Glomerular endothelial cell (primary cell): ENCODE measurements at places on chromosomes 1 and 21. TPM values are rescaled to one million over a fixed set of nuclear protein-coding genes. Genes with fewer than 3 reads are reported as not detected.
A peak's percentile ranks its signal among the peaks of the same experiment; 100 is the strongest.

Gene C21orf58
- total RNA-seq: 1.6 and 4.1 TPM in 2 replicates

Gene NTNG1
- total RNA-seq: 25.8 and 42.3 TPM in 2 replicates

Gene CLDN14
- total RNA-seq: 6.1 and 7.9 TPM in 2 replicates

- DNase-seq: no peak
Measured at GRCh38 chr1:43639976-43640794, 9.8 kb upstream of the KDM4A start.

- peak; percentile 23 for DNase-seq
Measured at GRCh38 chr21:15788847-15789523, 59.2 kb downstream of the USP25 start.

- no peak for DNase-seq
Measured at GRCh38 chr1:44036409-44037139, 5.3 kb upstream of the SLC6A9 start.

GRCh38 chr1:174789399-174789798 is 210.3 kb upstream of the CACYBP start:
- DNase-seq: no peak
